ENCODE measurements at places on chromosomes 12 and 14. TPM values are rescaled to one million over a fixed set of nuclear protein-coding genes. Genes with fewer than 3 reads are reported as not detected.

Gene PLEKHH1
- total RNA-seq: not detected

Gene GPRC5A
- total RNA-seq: 20.3 TPM

Gene CIT
- 2.0 TPM for total RNA-seq

Gene LTBP2
- 27.1 TPM for total RNA-seq

Gene RNASE3
- not detected for total RNA-seq

Gene SLC17A8
- total RNA-seq: not detected

Gene TDRD9
- total RNA-seq: 1.8 TPM

Gene NPFF
- not detected for total RNA-seq

Gene DNAI7
- total RNA-seq: not detected

Gene PRB2
- total RNA-seq: not detected

Gene SPRYD3
- 27.1 TPM for total RNA-seq

Gene RNU6-8
- total RNA-seq: not detected

Gene CPNE6
- not detected for total RNA-seq

Gene AVPR1A
- total RNA-seq: not detected

Gene KRT6C
- total RNA-seq: not detected

Gene KRT78
- not detected for total RNA-seq

Gene OR6C2
- not detected for total RNA-seq

Gene CLEC1B
- not detected for total RNA-seq

Gene TRIP11
- total RNA-seq: 28.5 TPM

Gene MYO1H
- total RNA-seq: not detected

Gene MDGA2
- not detected for total RNA-seq

Gene AGAP2
- total RNA-seq: 0.32 TPM

Gene SARNP
- 79.1 TPM for total RNA-seq

Gene SLC5A8
- not detected for total RNA-seq

Gene BIN2
- not detected for total RNA-seq

Gene OAS1
- 1.1 TPM for total RNA-seq

Gene TAS2R8
- total RNA-seq: not detected
